GM12865 (cell line): ENCODE measurements at places on chromosomes 4 and X.

- no peak for DNase-seq
These were observed 33.1 kb downstream of the LNX1 start for GRCh38 chr4:53558065-53558801.

- no peak for DNase-seq
These were observed 243.3 kb downstream of the CBR4 start for GRCh38 chr4:168766604-168767316.

DNA sequence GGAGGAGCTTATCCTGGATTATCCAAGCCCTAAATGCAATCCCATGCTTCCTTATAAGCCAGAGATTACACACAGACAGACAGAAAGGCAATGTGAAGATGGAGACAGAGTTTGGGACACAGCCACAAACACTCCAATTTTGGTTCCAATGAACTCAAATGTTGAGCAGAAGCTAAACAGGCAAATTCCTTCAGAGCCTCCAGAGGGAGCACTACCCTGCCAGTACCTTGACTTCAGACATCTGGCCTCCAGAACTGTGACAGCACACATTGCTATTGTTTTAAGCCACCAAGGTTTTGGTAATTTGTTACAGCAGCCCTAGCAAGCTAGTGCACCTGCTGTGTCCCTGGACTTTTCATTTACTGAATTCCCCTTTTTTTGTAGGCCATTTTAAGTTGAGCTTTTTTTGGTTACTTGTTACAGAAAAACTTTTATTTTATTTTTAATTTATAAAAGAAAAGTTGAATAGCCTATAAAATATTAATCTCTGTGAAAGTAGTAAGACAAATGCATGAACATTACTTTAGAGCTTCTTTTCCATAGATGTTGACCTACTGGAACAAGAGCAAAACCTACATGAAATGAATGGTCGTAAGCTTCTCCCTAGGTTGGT, 33.4 kb upstream of the SRD5A3 start:
- peak; percentile 55 for DNase-seq

DNA sequence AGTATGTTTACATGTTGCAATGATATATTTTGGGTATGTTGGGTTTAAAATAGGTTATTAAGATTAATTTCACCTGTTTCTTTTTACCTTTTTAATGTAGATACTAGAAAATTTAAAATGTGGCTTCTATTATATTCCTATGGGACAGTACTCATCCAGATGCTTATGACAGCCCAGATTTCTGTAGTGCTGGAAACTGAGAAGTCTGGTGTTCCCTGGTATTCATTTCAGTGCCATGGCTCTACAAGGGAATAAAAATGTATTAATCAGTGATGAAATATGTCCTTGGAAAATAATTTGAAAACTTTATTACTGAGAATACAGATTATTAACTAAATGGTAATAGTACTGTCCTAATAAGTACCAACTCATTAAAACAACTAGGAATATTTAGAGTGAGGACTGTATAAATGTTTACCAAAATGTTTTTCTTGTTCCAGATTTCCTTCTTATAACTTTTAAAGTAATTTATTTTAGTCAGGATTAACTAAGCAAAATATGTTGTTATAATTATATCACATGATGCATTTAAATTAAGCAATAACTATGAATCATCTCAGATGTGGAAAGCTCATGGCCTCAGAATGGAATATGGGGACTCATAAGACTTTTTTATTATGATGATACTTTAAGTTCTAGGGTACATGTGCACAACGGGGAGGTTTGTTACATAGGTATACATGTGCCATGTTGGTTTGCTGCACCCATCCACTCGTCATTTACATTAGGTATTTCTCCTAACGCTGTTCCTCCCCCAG, 25.3 kb downstream of the ARHGAP24 start:
- DNase-seq: no peak

- no peak for DNase-seq
These were observed 32.0 kb downstream of the IL15 start for GRCh38 chr4:141668200-141668910.

- DNase-seq: no peak
These were observed 560.4 kb downstream of the SPOCK3 start for GRCh38 chr4:166673911-166674310.

DNA sequence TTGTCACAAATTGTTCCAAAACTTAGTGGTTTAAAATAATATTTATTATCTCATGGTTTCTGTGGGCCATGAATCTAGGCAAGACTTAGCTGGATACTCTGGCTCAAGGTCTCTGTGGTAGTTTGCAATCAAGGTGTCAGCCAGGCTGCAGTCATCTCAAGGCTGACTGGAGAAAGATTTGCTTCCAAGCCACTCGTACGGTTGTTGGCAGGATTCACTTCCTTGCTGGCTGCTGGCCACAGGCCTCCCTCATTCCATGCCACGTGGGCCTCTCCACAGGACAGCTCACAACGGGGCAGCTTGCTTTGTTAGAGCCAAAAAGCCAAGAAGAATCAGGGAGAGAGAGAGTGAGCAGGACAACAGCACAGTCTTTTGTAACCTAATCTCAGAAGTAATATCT, 101.4 kb downstream of the WWC2 start:
- no peak for DNase-seq

- no peak for DNase-seq
These were observed 13.3 kb upstream of the AGA start for GRCh38 chr4:177455561-177455970.

- no peak for DNase-seq
These were observed 144.7 kb upstream of the HHIP start for GRCh38 chr4:144501231-144501780.

DNA sequence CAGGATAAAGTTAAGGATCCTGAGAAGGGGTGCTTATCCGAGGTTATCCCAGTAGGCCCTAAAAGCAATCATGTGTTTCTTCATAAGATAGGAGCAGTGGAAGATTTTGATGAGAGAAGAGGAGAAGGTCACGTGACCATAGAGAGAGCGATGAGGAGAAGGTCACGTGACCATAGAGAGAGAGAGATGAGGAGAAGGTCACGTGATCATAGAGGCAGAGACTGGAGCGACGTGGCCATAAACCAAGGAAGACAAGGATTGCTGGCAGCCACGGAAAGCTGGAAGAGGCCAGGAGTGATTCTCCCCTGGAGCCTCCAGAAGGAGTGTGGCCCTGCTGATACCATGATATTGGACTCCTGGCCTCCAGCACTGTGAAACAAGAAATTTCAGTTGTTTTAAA, 38.4 kb upstream of the ZNF518B start:
- DNase-seq: no peak

GRCh38 chr4:8392591-8393190, 47.8 kb downstream of the ACOX3 start:
- no peak for DNase-seq
